Activated CD4-positive, alpha-beta memory T cell treated with anti-CD3 and anti-CD28 coated beads for 36 hours (primary cell): ENCODE measurements at places on chromosomes 1 and 21. TPM values are rescaled to one million over a fixed set of nuclear protein-coding genes. Genes with fewer than 3 reads are reported as not detected.

The GBP2 gene
- 396 TPM for total RNA-seq

DNA sequence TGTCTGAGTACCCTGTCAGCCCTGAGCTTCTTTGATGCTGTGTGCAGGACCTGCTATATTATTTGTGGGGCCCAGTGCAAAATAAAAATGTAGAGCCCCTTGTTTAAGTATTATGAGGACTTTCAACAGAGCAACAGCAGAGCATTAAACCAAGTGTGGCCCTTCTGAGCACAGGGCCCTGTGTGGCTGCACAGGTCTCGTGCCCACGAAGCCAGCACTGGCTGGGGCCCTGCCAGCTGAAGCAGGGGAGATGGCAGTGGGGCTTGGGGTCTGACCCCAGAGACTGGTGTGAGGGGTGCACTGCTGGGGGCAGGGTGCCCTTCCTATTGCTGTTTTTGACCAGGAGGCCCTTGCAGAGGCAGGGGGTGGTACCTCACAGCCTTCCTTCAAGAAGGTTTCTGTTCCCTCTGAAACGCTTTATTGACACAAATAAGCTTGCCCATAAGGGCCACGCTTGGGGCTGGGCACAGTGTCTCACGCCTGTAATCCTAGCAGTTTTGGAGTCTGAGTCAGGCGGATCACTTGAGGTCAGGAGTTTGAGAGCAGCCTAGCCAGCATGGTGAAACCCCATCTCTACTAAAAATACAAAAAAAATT is 2.2 kb upstream of the SEMA4A start:
- no peak for DNase-seq

DNA sequence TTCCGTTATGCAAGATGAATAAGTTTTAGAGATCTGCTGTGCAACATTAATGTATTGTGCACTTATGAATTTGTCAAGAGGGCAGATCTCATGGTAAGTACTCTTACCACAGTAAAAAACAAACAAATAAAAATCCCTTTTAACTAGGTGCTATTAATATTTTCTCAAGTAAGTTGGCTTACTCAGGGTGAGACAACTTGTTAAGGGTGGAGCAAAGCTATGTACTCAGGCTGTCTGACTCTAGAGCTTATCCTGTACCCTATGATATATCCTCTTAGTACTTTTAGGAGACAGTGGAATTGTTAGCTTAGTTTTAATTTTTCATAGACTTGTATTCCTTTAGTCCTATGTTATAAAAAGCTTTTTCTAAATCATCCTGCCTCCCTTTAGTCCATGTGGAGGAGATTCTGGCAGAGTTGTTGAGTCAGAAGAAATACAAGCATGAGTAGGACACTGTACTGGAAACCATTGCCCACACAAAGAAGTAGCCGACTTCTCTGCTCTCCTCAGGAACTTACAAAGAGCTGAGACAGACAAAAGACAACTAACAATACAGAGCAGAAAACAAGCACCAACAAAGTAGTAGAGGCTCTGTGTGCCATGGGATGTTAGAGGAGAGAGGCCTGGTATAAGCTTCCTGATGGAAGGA is 49.2 kb downstream of the S1PR1 start:
- DNase-seq = no peak

DNA sequence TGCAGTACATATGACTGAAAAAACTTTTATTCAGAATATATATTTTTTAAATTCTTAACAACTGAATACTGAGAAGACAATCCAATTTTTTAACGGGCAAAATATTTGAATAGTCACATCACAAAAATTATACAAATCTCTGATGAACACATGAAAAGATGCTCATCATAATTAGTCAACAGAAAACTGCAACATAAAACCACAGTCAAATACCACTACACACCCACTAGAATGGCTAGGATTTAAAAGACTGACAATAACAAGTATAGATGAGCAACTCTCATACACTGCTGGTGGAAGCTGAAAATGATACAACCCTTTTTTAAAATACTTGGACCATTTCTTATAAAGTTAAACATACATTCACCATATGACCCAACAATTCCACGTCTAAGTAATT is 87.7 kb upstream of the TNFSF4 start:
- no peak for DNase-seq

- DNase-seq = no peak
Measured at GRCh38 chr1:23393706-23394105, 24.1 kb upstream of the ZNF436 start.

DNA sequence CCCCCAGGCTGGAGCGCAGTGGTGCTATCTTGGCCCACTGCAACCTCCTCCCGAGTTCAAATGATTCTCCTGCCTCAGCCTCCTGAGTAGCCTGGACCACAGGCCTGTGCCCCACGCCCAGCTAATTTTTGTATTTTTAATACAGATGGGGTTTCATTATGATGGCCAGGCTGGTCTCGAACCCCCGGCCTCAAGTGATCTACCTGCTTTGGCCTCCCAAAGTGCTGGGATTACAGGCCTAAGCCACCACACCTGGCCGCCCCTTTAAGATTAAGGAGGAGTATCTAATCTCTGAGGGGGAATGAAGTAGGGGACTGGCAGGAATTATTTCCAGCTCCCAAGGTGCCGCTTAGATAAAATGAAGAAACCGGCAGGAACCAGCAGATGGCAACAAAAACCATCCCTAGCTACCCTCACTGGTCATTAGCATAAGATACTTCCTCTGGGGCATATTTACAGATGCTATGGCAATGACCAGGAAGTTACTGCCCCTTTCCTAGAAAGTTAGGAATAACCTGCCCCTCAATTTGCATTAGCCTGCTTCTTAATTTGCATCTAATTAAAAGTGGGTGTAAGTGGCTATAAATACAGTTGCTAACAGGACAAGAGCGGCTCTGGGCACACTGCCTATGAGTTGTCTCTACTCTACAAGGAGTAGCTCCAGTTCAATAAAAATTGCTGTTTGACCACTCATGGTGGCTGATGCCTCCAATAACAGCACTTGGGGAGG is 7.1 kb upstream of the NSUN4 start:
- DNase-seq = no peak

DNA sequence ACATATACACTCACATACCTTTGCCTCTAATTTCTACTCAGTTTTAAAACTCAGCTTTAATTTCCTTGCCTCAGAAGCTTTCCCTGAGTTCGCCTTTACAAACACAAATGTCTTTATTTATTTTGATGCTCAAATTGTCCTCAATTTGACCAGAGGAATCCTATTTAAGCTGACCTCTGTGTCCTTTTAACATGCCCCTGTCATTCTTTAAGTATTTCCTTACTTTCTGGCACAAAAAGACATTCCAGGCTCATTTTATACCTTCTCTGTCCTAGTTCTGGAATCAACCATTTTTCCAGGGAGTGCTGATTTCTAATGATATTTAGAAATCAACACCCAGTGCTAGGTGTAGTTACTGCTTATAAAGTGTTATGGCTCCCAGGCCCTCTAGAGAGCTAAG is 82.5 kb downstream of the OSBPL9 start:
- DNase-seq = no peak

DNA sequence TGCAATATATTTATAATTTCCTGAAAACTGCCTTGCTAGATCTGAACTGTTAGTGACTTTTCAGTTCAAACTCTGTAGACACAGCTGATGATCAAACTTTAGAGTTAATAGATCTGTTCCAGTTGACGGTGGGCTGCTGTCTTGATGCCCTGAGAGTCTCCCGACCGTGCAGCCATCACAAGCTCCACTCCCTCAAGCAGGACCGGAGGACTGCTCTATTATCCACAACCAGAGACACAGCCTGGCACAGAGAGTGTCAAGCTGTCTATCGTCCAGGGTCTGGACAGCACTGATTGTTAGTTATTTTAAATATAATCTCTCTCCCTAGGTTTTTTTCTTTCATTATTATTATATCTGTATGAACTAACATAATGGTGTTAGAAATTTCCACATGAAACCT is 8.0 kb downstream of the CHODL start:
- DNase-seq = no peak
